ENCODE measurements at places on chromosomes 1 and 21. TPM values are rescaled to one million over a fixed set of nuclear protein-coding genes. Genes with fewer than 3 reads are reported as not detected.

IL12RB2 gene
- total RNA-seq, result 0.53 TPM

GRCh38 chr1:76227621-76228020 lies 153.1 kb downstream of the ST6GALNAC3 start:
- DNase-seq, result no peak

- peak; percentile 34 for DNase-seq
Observed at GRCh38 chr1:212561501-212561931, 47.0 kb upstream of the ATF3 start.

OR10T2 gene
- total RNA-seq, result not detected

GRCh38 chr21:32794644-32795079 lies 23.1 kb upstream of the PAXBP1 start:
- DNase-seq, result no peak

DNA sequence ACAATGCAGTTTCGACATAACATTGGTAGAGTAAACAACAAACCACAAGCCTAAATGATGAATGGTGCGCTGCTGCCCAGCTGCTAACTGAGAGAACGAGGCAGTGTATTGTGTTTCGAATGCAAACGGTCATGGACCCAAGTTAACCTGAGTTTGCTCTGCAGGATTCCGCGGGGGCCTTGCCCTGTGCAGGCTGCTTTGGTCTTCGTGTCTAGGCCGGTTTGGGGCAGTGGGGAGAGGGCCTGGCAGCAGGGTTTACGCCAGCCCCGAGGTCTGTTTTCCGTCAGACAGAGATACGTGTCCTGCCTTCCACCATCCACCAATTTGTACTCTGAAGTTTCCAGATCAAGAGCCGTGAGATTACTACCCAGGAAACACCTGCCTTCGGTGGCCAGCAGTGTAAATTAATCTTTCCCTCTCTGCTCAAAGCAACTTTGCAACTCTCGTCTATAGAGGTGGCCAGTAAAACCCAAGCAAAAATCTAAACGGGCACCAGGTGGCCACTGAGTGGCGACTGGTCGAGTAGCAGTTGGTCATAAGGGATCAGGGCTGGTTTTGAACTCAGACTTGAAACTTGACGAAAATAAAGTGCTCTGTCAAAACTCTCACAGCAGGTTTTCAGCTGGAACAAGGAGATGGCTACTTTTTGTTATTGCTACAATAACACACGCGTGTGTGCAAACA lies 6.3 kb upstream of the PRDM15 start:
- DNase-seq, result no peak
